ENCODE measurements at places on chromosomes 16 and 17.

- H3K4me3 ChIP-seq: no peak overlapping the region
- peaks cover 8% of the 10 kb centered on the region for H3K27me3 ChIP-seq
- no peak overlapping the region for H3K27ac ChIP-seq
- H3K36me3 ChIP-seq: peaks cover 5% of the 10 kb centered on the region
Measured at GRCh38 chr16:72313903-72314302, 141.9 kb upstream of the PMFBP1 start.

DNA sequence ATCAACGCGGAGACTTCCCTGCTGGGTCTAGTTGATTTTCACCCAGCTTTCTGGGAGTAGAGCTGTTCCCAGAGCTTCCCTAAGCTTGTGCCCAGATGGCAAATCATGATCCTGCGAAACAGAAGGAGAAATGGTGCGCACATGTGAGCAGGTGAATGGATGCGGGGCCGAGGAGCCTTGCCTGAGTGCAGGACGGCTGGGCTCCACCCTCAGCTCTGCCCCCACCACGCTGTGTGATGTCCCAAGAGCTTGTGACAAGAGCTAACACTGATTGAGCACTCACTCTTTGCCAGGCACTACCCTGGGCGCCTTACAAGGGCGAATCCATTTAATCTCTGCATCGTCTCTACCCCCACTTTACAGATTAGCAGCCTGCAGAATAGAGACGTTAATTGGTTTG is 162.7 kb upstream of the RPL38 start:
- DNase-seq: no peak
- H3K36me3 ChIP-seq: no peaks in the 10 kb centered on the region
- H3K4me3 ChIP-seq: no peak overlapping the region
- H3K27ac ChIP-seq: no peak overlapping the region

DNA sequence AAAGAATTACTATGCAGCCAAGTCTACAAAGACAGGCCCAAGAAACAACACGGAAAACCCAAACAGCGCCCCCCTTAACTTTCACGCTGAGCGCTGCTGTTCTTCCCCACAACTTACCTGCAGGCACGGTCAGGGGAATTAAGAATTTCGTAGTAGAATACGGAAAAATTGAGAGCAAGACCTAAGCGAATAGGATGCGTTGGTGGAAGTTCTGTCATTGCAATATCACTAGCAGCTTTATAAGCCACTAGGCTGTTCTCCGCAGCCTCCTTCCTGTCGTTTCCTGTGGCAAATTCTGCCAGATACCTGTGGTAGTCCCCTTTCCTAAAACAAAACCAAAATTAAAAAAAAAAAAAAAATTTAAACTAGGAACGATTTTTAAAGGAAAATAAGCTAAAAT is 39.0 kb downstream of the YWHAE start:
- H3K36me3 ChIP-seq: peaks cover 27% of the 10 kb centered on the region
- no peaks in the 10 kb centered on the region for H3K27me3 ChIP-seq
- H3K4me1 ChIP-seq: peaks cover 34% of the 10 kb centered on the region

GRCh38 chr16:50578137-50578536 is 29.9 kb downstream of the NKD1 start:
- no peak overlapping the region for H3K4me3 ChIP-seq
- DNase-seq: no peak
- peaks cover 2% of the 10 kb centered on the region for H3K4me1 ChIP-seq
- no peak overlapping the region for H3K27ac ChIP-seq

- H3K4me3 ChIP-seq: no peak overlapping the region
- H3K27ac ChIP-seq: no peak overlapping the region
- no peak for DNase-seq
- no peaks in the 10 kb centered on the region for H3K36me3 ChIP-seq
- peaks cover 4% of the 10 kb centered on the region for H3K27me3 ChIP-seq
- peaks cover 25% of the 10 kb centered on the region for H3K4me1 ChIP-seq
Measured at GRCh38 chr17:20071824-20072691, 62.9 kb downstream of the SPECC1 start.

- DNase-seq: no peak
- peaks cover 7% of the 10 kb centered on the region for H3K36me3 ChIP-seq
- peak within 1 kb of the TSS; percentile 94 for H3K27ac ChIP-seq
- no peaks in the 10 kb centered on the region for H3K27me3 ChIP-seq
- peak within 1 kb of the TSS; percentile 89 for H3K4me3 ChIP-seq
Measured at GRCh38 chr16:67562526-67562917, at the start of gene CTCF. CTCF (plus strand) TSS chr16:67562526; CDS start chr16:67610833, 48,307 bp downstream.

DNA sequence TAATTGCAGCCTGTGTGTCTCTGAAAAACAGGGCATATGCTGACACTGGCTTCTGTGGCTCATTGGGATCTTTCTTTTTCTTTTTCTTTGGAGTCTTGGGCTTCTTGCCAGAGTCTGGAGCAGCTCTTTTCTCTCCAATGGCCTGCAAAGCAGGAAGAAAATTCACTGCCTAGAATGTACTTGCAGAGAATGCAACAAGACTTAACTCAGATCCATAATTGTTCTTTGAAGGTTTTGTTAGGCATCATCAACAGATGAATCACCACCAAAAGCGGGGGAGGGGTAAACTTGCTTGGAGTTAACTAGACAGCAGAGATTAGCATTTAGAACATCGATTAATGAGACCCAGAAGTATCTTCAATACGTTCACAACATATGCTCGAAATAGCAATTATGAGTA is 100.9 kb downstream of the TOX3 start:
- DNase-seq: no peak
- H3K27me3 ChIP-seq: no peaks in the 10 kb centered on the region
- H3K36me3 ChIP-seq: no peaks in the 10 kb centered on the region
- H3K4me1 ChIP-seq: no peaks in the 10 kb centered on the region

DNA sequence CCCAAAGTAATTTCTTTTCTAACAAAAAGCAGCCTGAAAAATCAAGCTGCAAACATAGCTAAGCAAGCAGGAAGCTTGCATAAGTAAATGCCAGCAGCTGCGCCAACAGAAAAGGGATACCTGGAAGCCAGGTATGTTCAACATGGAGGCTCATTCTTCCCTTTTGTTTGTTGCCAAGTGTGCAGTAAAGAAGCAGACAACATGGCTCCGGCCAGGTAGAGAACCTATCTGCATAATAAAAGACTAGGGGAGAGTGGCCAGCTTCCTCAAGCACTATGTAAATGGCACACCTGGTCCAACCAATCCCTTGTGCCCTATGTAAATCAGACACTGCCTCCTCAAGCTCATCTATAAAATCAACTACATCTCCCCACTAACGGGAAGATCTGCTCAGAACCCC is 1407.0 kb downstream of the CDH11 start:
- H3K27ac ChIP-seq: no peak overlapping the region
- no peak for DNase-seq
- H3K4me1 ChIP-seq: no peaks in the 10 kb centered on the region
- H3K36me3 ChIP-seq: no peaks in the 10 kb centered on the region
- no peaks in the 10 kb centered on the region for H3K27me3 ChIP-seq

DNA sequence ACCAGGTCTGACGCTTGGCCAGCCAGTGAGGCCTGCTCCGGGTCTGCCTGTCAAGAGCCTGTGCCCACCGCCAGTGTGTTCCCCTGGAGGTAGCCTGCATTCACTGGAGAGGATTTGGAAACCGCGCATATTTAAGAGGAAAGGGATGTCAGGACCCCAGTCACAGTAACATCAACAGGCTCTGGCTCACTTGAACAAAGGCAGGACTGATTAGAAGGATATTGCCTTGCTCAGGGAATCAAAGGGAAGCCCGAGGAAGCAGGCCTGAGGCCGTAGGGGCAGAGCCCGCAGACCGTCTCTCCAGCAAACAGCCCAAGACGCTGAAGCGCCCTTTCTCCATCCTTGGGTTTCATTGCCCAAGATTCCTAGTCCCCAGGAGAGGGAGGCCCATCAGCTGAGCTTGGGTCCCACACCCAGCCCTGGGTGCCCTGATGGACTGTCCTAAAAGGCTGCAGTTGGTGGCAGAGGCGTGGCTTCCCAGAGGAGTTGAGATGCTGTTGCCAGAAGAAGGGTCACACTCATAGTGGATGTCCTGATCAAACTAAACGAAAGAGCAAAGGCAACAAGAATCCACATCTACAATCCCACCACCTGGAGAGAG is 23.2 kb downstream of the NT5M start:
- H3K36me3 ChIP-seq: no peaks in the 10 kb centered on the region
- no peaks in the 10 kb centered on the region for H3K27me3 ChIP-seq
- no peak overlapping the region for H3K4me3 ChIP-seq
- H3K4me1 ChIP-seq: no peaks in the 10 kb centered on the region

DNA sequence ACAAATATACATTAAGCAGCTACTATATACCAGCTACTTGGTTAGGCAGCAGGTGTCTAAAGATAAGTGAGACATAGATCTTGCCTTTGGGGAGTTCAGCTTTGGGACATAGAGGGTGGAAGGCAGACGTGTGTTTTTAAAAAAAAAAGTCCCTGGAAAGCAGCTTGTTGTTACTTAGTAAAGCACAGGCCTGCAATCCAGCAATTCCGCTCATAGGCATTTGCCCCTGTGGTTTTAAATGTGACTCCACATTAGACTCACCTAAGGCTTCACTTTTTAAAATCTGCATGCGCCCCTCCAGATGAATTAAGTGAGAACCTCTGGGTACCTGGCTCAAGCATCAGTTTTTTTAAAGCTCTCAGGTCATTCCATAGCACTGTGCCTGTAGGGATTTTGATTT is 7.2 kb upstream of the MLYCD start:
- DNase-seq: no peak
- H3K36me3 ChIP-seq: no peaks in the 10 kb centered on the region
- H3K27ac ChIP-seq: no peak overlapping the region

DNA sequence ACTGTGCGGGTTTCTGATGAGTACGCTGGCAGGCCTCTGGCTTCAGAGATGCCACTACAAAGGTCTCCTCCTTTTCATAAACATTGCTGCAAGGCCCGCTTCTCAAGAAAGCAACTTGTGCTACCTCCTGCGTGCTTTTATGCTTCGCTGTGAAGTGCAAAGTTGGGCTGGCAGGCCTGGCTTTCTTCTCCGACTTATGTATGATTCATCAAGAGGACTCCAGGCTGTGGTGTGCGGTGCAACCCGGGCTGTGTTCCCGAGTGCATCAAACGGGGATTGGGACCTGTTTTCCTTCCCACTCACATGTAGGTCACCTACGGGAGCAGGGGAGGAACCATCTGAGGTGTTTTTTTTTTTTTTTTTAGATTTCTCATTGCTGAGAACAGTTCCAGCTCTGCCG is 534.1 kb downstream of the WWOX start:
- no peaks in the 10 kb centered on the region for H3K4me1 ChIP-seq
- H3K4me3 ChIP-seq: no peak overlapping the region
- no peak for DNase-seq
- H3K27ac ChIP-seq: no peak overlapping the region
- no peaks in the 10 kb centered on the region for H3K36me3 ChIP-seq
- H3K27me3 ChIP-seq: no peaks in the 10 kb centered on the region

- H3K4me1 ChIP-seq: peaks cover 39% of the 10 kb centered on the region
- no peak for DNase-seq
Measured at GRCh38 chr16:3816326-3816725, 64.2 kb downstream of the CREBBP start.

DNA sequence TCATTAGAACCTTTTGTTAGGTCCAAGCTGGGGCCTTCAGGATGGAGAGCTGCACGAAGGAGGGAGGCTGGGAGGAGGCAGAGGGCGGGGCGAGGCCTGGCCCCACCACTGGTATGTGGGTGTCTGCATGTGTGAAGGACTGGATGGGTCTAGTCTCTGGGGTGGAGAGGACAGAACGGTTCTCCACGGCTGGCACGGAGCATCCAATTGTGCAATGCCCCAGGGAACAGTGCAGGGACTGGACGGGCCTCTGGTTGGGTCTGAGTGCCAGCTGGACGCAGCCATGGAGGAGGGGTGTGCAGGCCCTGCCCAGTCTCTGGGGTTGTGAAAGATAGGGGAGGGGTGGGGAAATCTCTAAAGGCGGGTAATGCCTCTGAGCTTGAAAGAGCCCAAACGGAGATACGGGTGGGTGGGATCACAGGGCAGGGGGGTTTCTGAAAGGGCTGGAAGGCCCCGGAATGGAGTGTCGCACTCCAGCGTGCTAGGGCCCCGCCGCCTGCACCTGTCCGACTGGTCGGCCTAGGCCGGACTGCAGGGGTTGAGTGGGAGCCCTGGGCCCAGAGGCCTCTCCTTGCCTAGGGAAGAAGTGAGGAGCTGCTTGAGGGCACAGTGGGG is 1.6 kb downstream of the PPL start:
- H3K36me3 ChIP-seq: no peaks in the 10 kb centered on the region
- peaks cover 3% of the 10 kb centered on the region for H3K4me1 ChIP-seq
- peaks cover 38% of the 10 kb centered on the region for H3K27me3 ChIP-seq

DNA sequence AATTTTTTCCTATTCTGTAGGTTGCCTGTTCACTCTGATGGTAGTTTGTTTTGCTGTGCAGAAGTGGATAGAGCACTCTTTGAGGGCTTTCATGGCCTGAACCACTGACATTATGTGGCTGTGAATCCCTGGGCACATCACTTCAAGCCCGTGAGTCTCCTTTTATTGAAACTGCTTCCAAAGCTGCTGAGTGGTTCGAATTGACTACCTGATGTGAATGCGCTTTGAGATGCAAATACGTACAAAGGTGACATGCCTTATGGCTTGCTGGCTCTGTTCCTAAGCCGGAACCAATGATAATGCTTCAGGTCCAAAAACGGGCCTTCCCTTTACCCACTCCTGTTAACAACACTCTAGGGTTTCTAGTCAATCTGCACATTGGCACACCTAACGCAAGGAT is 34.3 kb downstream of the ASPA start:
- H3K4me1 ChIP-seq: no peaks in the 10 kb centered on the region
- H3K27me3 ChIP-seq: no peaks in the 10 kb centered on the region
- no peaks in the 10 kb centered on the region for H3K36me3 ChIP-seq
- H3K4me3 ChIP-seq: no peak overlapping the region
- no peak for DNase-seq

Data from activated naive CD8-positive, alpha-beta T cell treated with anti-CD3 and anti-CD28 coated beads, Interleukin-2, amount 10 ng/mL, durations not matched to agents 7 days and 5 days (primary cell).